ENCODE measurements at places on chromosomes 6 and 20. TPM values are rescaled to one million over a fixed set of nuclear protein-coding genes. Genes with fewer than 3 reads are reported as not detected.

ISM1 gene
- 0.36 TPM for total RNA-seq

ADGRB3 gene
- 1.8 TPM for total RNA-seq

METTL24 gene
- 10.0 TPM for total RNA-seq

LY6G5B gene
- 30.6 TPM for total RNA-seq

CD40 gene
- 1.5 TPM for total RNA-seq
